ENCODE measurements at places on chromosomes 3 and 15.
A peak's percentile ranks its signal among the peaks of the same experiment; 100 is the strongest.

DNA sequence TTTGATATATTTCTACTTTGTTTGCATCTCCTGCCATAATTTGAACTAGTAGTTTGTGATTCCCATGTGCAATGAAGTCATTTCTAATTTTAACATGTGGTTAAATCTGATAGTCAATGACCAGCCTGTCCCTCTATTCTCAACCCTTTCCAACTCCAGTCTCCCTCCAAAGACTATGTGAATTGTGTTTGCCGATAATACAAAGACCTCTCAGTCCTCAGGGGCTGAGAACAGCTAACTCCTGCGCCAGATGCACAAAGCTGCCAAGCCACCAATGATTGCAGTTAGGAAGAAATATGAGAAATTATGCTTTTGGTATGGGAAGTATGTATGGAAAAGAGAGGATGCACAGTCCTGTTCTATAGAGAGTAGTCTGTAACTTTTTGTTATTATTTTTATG is 54.0 kb downstream of the KCNH8 start:
- no peak for ATAC-seq

DNA sequence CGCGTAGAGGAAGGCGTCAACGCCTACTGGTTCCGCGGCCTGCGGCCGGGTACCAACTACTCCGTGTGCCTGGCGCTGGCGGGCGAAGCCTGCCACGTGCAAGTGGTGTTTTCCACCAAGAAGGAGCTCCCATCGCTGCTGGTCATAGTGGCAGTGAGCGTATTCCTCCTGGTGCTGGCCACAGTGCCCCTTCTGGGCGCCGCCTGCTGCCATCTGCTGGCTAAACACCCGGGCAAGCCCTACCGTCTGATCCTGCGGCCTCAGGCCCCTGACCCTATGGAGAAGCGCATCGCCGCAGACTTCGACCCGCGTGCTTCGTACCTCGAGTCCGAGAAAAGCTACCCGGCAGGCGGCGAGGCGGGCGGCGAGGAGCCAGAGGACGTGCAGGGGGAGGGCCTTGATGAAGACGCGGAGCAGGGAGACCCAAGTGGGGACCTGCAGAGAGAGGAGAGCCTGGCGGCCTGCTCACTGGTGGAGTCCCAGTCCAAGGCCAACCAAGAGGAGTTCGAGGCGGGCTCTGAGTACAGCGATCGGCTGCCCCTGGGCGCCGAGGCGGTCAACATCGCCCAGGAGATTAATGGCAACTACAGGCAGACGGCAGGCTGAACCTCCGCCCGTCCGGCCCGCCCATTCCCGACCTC is 4.1 kb downstream of the ISLR2 start:
- ATAC-seq, result no peak

DNA sequence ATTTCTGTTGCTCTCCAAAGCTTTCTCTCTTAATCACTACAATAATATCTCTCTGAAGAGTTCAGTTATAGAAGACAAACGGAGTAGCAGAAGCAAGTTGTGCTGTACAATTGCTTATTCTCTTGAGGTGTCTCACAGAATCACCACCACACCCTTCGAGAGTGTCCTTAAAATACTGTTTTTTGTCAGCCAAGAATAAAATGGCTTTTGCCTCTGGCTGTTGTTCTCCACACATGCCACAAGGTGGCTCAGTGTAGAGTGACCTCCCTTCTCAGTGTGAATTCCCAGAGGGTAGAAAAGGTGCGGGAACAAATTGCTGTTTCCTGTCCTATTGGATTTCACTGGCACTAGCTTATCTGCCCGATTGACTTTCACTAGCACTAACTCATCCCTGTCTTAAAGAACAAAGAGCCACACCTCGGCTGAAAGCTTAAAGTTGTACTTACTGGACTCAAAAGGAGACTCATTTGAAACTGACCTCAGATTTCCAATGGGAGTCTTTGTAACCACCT is 134.2 kb upstream of the SATB1 start:
- ATAC-seq, result peak; percentile 89

GRCh38 chr15:55742927-55743728 is at the start of gene PRTG:
Gene PRTG (minus strand): TSS chr15:55743152. CDS start chr15:55742931, 221 bp downstream.
- ATAC-seq, result peak; percentile 62

DNA sequence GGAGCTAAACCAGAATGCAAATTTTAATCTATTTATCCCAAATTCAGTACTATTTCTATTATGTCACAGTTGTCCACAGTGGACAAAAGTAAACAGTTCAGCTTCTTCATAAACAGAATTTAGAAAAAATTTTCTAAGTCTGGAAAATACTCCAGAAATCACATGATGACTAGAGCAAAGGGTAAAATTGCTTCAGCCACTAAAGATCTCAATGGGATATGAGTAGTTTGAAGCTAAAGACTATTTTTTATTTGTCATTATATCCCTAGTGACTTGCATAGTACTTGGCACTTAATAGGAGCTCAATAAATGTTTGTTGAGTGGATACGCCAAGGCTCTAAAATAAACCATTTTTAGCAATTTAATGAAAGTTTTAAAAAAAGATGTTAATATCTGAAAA is 354.3 kb upstream of the AGTR1 start:
- ATAC-seq, result no peak

DNA sequence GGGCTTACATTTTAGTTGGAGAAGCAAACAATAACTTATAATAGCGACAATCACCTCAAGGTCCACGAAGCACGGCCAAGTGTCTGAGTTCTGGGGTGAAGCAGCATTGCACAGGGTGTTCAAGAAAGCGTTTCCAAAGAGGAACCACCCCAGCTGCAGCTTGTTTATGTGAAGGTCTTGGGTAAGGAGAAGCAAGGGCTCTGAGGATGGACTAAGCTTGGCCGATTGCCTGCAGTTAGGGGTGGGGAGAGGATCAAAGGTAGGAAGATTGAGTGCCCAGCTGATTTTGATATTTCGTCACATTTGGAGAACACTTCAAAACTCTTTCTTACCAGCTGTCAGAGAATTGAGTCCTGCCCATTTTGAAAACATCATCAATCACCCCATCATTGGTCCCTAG is 321.6 kb upstream of the DNAJC19 start:
- no peak for ATAC-seq

GRCh38 chr3:57796261-57796660 is 40.2 kb downstream of the SLMAP start:
- ATAC-seq, result peak; percentile 74

GRCh38 chr3:126023390-126023789 is 54.4 kb downstream of the ROPN1B start:
- no peak for ATAC-seq

DNA sequence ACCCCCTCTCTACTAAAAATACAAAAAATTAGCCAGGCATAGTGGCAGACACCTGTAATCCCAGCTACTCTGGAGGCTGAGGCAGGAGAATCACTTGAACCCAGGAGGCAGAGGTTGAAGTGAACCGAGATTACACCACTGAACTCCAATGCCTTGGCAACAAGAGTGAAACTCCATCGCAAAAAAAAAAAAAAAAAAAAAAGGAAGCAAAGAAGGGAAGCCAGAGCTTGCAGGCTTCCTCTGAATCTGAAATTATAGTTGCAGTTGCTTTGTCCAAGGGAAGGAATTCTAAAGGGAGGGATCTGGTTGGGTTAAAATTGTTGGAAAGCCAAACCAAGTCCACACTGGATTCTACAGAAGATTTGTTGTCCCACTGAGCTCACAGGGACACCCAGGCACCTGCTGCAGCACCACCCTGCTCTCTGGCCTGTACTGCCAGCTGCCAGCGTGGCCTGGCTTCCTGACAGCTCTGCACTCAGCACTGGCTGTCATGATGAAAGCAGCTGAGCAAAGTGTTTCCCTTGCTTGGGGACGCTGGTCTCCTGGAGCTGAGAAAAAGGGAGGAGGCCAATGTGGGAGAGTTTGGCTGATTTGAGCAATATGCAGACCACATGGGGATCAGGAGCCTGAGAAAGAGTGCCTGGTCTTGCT is 88.8 kb upstream of the HES1 start:
- ATAC-seq, result peak; percentile 54

DNA sequence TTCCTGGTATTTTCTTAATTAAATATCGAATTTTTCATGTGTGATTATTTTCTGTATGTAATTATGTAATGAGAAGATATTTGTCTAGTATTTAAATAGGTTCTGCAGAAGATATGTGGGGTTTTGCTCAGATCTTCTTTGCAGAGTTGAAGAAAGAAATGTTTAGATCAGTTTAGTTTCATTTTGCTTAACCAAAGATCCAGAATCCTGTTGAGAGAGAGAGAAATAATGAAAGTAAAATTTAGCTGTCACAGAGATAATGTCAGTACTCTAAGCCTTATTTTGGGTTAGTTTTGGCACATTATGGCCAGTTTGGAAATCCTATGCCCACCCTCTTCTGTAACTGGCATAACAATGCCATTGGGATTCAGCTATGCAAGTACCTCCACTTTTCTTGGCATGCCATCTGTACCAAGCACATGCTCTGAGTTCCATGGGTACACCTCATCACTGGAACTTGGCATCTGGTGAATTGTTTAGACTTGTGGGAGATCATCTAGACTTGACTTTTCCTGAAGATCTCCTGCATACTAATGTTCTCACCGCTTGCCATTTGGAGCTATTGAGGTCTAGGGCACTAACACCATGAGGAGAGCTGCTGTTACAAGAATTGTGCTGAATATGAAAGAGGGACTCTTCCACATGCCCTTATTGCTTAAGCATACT is 30.9 kb downstream of the PLSCR1 start:
- ATAC-seq, result no peak

DNA sequence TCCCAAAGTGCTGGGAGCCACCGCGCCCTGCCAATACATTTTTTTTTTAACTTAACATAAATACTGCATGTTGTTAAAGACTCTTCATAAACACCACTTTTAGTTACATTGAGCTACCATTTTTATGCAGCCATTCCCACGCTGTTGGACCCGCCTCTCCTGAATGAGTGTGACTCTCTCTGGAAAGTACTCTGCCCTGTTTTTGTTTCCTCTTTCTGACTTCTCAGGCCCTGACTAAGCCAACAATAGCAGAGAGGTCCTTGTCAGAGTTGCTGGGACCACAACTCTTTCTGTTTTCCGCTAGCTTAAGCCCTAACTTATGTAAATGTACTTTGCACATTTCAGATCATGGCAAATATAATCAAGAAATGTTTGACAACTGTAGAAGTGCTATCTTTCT is 35.2 kb downstream of the PARP15 start:
- ATAC-seq, result no peak

- no peak for ATAC-seq
These were observed 504.1 kb upstream of the CDIN1 start for GRCh38 chr15:36075333-36075732.

DNA sequence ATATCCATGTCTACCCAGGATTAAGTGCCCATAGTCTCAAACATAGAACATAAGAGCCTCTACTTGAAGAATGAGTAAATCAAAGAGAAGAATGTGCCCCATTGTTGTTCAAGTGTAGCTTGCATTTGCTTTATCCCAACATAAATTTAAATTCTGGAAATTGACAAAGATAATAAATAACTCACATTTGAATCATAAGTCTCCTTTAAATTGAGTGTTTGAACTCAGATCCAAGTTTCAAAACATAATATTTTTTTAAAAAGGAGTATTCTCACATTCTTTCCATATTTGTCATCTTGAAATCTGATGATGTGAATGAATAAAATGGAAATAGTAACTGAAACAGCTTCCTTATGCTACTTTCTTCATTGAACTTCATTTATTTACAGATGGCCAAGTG is 135.2 kb downstream of the MECOM start:
- ATAC-seq, result no peak

GRCh38 chr3:187210091-187210490 is 12.8 kb downstream of the RTP1 start:
- ATAC-seq, result no peak

GRCh38 chr15:79529157-79529785 is 97.1 kb downstream of the MINAR1 start:
- ATAC-seq, result no peak

DNA sequence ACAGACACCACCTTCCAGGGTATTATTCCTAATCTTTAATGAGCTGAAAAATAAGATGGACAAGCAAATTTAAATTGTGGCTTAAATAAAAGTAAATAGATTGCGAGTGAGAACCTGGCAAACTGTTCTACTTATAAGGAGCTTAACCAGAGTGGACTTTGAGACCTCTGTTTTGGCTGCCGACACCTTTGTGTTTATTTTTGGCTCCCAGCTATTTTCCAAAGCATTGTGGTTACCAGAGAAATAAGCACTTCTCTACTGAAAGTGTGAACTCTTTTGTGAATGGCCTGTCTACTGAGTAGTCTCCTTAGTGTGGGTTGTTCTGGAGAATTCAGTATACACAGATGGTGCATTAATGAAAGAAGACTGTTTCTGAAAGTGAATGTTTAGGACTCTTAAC is 109.4 kb downstream of the ATP8B4 start:
- ATAC-seq, result no peak

GRCh38 chr3:69649120-69650065 is 89.9 kb upstream of the MITF start:
- ATAC-seq, result no peak

Data from esophagus mucosa (tissue), 1 donor.